ENCODE measurements at places on chromosomes 6 and 20.

DNA sequence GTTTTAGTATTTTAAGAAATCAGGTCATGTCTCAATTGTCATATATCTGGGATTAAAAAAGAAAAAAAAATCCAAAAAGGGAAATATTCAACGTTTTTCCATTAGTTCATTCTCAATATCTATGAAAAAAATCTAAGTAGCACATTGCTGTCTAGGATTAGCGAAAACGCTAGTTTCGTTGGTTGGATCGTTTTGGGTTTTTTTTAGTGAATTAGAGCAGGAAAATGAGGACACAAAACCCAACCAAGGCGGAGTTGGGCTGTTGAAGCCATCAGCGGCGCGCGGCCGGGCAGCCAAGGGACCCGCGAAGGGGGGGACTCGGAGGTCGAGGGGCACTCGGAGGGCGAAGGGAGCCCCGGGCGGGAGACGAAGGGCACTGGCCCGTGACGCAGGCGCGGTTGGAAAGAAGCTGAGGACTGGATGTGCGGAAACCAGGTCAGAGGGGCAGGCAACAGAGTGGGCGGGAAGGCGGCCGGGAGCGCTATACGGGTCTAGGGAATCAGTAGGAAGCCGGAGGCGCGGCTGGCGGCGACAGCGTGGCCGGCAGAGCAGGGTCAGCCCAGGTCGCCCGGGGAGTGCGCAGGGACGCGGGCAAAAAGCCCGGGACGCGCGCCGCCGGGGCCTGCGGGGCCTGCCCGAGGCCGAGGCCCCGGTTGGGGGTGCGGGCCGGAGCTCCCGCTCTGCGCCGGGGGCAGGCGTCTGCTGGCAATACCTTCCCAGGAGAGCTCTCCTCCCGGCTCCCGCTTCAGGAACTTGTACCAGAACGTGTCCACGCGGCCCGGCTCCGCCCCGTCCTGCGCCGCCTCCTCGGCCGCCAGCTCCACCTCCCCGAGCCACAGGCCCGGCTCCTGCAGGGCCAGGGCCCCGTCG lies 599 bp downstream of the EPM2A start:
- DNase-seq: peak; percentile 79

- DNase-seq: no peak
Observed at GRCh38 chr6:31586599-31587281, 663 bp downstream of the LST1 start.

DNA sequence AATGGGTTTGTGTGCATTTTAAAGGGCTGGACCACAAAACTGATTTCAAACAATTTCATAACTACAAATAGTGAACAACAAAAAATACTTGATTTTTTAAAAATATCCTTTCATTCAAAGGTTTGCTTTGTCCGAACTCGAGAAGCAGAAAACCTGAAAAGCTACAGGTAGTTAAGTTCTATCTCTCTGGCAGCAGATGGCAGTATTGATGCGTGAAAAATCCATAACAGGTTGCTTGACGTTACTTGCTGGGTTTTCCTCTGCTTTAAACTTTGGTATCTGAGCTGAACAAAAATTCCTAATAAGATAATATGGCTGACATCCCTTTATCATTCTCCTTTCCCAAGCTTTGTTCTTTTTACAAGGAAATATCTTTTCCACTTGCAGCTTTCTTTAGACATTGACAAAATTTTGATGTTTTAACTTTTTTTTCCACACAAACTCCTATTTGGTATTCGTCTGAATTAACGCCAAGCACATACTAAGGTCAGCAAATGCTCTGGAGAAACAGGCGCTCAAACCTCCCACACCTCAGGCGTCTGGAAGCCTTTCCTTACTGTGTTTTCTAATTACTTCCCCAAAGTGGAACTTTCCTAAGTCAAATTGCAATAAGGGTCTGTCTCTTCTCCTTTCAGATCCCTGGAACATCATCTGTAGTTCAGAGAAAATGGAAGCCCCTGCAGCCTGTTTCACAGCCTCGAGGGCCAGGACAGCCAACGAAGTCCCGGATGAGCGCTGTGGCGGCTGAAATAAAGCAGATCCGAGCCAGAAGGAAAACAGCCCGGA lies 50.3 kb upstream of the GFRAL start:
- no peak for DNase-seq

DNA sequence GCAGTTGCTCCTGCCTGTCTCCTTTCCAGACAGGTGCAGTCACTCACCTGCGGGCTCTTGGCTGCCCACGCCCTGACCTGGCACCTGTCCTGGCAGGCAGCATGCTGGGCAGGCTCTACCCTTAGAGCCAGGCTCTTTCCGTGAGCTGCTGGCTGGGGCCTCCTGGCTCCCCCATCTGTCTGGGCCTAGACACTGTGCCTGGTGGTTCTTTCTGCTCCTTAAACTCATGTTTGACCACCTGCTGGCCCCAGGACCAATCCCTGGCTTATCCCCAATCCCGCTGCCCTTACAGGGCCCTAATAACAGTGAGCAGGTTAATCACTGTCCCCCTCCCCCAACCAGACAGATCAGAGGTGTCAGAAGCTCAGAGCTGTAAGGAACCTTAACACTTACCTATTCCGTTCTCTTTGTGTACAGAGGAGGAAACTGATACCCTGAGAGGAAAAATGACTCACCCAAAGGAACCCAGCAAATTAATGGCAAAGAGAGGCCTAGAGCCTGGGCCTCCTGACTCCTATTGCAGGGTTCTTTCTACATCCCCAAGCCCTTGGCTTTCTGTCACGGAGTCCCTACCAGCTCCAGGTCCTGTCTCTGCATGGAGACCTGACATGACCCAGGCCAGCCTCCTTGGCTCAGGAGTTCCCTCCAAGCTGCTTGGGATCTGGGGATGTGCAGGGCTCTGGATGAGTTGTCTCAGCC lies 54.7 kb downstream of the RAB44 start:
- peak; percentile 57 for DNase-seq

DNA sequence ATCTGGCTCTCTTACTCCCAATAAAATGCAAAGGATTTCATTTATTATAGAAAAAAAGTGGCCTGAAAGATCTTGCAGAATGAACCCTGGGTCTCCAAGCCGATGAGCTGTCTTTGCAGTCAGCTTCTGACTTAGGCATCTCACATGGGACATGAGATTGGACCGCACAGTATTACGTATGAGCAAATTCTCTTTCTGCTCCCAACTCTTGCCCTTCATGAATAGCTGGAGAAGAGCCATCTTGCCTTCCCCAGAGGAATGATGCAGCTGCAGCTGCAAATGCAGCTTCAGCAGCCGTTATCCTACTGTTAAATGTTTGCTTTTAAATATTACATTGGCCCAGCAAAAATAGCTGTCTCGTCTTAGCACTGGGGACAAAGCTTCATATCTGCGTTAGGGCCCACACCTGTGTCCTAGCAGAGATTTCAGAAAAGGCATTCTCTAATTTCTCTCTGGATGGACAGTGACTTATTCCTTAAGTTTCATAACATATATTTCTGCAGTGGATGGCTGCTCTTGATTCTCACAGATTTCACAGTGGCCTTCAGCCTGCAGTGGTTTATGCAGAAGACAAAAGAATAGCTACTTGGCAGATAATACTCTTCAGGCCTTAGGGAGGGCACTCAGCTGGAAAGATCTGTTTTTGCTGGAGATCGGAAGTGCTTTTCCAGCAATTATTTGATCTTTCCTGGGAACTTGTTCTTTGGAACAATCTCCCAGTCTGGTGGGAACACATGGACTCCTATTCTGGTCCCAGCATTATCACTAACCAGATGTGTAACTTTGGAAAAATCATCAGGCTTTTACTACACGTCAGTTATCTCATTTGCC lies 129.2 kb downstream of the FYN start:
- no peak for DNase-seq

DNA sequence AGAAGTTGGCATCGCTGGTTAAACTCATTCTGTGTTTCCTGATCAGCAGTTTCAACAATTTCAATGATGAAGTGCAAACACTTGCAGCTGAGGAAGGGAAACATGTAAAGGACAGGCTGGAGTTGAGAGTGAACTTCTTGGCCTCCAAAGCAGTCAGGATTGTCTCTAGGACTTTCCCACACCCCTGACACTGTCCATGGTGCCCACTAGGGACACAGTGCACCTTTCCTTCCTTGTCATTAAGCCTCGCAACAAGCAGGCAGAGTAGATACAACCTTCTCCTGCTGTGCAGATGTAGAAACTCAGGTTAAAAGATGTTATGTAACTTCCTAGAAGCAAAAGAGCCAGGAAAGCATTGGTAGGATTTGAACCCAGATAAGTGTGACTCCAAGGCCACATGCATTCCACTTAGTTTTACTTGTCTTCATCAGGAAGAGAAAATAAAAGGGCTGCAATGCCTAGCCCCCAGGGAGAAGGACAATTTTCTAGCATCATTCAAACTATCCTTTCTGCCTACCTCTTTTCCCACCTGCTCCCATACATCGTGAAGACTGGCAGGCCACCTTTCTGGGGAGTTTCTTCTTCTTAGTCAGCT lies 39.2 kb upstream of the IL17A start:
- DNase-seq: no peak

- DNase-seq: no peak
Observed at GRCh38 chr20:34090645-34091044, 21.4 kb downstream of the EIF2S2 start.

GRCh38 chr6:167141667-167142432 lies 15.9 kb downstream of the GPR31 start:
- no peak for DNase-seq

DNA sequence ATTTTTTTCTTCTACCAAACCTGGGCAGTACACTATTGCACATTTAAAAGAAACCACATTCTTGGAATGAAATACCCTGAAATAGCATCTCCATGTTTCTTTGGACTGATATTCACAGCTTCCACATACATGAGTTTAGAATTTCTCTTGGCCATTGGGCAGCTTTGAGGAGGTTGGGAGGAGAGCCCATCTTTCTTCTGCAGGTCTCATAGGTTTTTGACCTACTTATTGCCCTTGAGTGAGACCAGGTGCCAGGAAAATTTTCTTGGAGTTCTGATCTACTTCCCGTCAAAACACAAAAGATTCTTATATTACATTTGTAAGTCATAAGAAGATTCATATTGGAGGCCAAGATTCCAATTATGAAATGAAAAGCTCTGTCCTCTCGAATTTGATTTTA lies 212.0 kb downstream of the IBTK start:
- no peak for DNase-seq

DNA sequence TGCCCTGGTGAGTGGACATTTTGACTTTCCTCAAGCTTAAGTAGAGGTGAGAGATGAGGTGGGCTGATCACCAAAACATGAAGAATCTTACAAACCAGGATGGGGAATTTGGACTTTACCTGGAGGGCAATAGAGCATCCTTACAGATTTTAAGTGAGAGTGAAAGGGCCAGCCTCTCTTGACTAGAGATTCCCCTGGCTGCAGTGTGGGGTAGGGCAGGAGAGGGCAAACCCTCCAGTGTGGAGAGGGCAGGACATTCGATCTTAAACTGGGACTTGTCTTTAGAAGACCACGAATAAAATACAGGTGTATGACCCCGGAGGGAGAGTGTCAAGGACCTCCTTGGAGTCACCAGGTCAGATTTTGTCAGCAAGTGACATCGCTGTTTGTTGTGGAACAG lies 105.1 kb downstream of the SNAP25 start:
- no peak for DNase-seq

- DNase-seq: no peak
Observed at GRCh38 chr6:6105472-6106036, 98.8 kb upstream of the NRN1 start.

DNA sequence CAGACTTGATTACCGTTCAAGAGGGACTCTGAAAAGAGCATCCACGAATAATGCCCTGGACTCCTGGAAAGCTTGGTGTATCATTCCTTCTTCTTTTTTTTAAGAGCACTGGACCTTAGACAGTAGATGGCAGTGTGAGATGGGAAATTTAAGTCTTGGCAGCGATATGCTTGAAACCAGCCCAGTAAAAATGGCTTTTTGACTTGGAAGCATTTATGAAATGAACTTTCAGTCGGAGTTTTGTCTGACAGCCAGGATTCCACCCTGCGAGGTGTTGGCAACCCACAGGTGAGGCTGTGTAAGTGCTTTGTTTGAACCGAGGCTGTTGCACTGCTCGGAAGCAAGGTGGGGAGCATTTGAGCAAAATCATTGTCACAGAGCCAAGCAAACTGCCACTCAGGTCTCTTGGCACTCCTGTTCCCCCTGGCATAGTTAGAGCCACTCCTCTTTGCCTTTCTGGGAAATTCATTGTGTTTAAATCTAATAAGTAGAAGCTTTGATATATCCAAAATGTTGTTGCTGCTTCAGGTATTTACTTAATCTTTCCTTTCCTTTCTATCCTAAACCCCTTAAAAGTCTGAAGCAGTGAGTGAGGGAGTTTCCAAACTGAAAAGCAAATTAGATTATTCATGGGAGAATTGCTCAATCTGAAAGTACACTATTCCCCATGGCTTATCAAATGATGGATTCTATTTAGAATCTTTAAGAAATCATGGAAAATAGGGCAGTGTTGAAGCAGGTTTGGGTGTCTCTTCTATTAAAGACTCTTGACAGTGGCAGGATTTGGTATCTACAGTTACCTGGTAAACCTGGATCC lies 272.8 kb upstream of the SLC35B3 start:
- no peak for DNase-seq

- no peak for DNase-seq
Observed at GRCh38 chr20:59628171-59628570, 23.8 kb downstream of the PHACTR3 start.

GRCh38 chr20:34190679-34191090 lies 50.5 kb upstream of the ASIP start:
- DNase-seq: peak; percentile 49

DNA sequence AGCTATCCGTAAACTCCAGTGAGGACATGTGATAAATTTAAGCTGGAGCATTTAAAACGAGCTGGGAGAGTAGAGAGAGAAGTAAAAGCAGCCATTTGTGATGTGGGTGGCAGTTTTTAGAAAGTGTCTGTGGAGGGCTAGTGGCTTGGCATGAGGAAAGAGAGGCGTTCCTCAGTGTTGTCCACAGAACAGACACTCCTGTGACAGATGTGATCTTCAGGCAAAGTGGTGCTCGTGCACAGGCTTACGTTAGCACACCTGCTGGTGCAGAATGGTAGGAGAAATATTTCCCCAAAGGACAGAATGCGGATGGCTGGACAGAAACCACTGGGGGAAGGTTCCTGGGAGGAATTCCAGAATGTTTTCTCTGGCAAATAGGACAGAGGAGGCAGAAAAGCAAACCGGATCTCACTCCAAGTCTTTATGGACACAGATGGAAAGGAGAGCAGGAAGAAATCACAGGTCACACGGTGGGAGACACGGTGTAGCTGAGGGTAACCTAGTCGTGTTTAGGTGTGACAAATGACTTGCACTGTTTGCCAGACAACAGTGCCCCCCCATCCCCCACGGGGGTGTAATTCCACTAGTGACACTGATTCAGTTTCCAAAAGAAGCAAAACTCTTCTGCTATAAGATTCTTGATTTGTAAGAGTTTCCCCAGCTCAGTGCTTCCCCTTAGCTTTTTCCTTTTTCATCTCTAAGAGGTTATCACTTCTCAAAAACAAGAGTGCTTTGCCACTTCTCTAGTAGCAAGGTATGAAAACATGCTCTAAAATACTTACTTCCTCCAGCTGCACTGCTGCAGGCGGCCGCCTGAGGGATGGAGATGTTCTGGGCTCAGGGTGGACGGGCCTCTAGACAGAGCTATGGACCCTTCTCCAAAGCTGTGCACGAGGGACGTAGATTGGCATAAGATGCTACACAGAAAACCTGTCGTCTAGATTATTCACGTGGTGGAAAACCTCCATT lies 293.2 kb downstream of the QKI start:
- DNase-seq: no peak

All from NK-92 treated with Interleukin-12 subunit alpha and Interleukin-12 subunit beta, amount 100 ng/mL, for 24 hours (cell line).